CD4-positive, alpha-beta T cell treated with Interleukin-6 at 100 ng/mL for 8 hours (primary cell): ENCODE measurements at places on chromosomes 3 and 15.

- DNase-seq, result no peak
These were observed 63.1 kb downstream of the PRKAR2A start for GRCh38 chr3:48784426-48785120.

DNA sequence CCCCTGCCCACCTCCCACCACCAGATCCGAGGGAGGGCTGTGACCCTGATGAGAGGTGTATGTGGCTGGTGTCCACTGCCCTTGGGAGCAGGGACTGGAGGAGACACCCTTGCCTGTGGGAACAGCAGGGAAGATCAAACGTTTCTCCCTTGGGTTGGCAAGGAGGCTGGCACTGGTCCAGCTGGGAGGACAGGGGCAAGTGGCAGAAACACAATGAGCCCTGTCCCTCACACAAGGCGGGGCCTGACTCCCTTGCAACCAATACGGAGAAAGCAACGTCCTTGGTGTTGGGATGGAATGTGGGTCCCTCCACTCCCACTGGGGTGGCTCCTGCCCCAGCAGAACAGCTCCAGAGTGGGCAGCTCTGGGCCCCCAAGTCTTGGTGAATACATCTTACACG is 5.2 kb downstream of the HYAL2 start:
- DNase-seq, result no peak

- no peak for DNase-seq
These were observed 179.8 kb downstream of the CLSTN2 start for GRCh38 chr3:140114789-140115080.

DNA sequence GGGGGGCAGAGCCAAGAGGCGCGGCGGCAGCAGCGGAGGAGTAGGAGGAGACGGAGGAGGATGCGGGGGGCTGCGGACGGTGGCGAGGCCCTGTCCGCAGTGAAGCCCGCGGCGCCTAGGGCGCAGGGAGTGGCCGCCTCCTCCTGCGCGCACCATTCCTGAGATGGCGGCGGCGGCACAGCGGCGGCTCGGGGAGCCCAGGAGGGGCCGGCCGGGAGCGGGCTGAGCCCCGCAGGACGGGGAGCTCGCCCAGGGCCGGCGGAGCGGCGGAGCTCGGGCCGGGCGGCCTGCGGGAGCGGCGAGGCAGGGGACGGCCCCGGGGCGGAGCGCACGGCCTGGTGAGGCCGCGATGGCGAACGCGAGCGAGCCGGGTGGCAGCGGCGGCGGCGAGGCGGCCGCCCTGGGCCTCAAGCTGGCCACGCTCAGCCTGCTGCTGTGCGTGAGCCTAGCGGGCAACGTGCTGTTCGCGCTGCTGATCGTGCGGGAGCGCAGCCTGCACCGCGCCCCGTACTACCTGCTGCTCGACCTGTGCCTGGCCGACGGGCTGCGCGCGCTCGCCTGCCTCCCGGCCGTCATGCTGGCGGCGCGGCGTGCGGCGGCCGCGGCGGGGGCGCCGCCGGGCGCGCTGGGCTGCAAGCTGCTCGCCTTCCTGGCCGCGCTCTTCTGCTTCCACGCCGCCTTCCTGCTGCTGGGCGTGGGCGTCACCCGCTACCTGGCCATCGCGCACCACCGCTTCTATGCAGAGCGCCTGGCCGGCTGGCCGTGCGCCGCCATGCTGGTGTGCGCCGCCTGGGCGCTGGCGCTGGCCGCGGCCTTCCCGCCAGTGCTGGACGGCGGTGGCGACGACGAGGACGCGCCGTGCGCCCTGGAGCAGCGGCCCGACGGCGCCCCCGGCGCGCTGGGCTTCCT is at the start of gene GPR27:
Gene GPR27 (plus strand): TSS at position 155 of the 909 bp plus-strand sequence. CDS start 195 bp downstream, at position 350.
- no peak for DNase-seq

- peak; percentile 24 for DNase-seq
These were observed 654 bp downstream of the RUBCN start for GRCh38 chr3:197736010-197736490.

GRCh38 chr3:172357850-172358754 is 90.2 kb downstream of the GHSR start:
- DNase-seq, result no peak

DNA sequence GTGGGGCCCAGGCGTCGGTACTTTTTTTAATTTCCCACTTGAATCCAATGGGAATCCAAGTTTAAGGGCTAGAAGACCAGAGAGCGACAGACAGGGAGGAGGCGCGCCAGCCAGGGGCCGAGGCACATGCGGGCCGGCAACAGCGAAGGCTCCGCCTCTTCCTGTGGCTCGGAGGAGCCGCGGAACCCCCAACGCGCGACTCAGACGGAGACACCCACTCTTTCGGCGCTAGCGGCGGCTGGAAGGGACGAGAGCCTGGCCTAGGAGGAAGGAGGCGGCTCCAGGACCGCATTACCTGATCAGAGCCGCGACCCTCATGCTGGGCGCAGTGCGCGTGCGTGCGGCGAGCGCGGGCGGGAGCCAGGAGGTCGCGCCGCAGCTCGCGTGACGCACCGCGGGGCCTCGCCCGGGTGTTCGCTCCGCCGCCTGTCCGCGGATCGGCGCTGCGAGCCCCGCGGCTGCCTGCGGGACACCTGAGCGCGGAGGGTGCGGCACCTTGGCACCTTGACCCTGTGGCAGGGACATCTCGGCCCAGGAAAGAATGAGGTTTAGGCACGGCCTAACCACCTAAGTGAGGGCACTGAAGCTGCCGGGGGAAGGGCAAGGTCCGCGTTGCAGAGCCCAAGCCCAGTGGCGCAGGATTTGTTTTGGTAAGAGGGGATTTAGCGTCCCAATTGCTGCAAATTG is at the start of gene DPH6:
Gene DPH6 (minus strand): TSS at position 342 of the 687 bp plus-strand sequence. CDS start 24 bp downstream, at position 318.
- DNase-seq, result peak; percentile 73

DNA sequence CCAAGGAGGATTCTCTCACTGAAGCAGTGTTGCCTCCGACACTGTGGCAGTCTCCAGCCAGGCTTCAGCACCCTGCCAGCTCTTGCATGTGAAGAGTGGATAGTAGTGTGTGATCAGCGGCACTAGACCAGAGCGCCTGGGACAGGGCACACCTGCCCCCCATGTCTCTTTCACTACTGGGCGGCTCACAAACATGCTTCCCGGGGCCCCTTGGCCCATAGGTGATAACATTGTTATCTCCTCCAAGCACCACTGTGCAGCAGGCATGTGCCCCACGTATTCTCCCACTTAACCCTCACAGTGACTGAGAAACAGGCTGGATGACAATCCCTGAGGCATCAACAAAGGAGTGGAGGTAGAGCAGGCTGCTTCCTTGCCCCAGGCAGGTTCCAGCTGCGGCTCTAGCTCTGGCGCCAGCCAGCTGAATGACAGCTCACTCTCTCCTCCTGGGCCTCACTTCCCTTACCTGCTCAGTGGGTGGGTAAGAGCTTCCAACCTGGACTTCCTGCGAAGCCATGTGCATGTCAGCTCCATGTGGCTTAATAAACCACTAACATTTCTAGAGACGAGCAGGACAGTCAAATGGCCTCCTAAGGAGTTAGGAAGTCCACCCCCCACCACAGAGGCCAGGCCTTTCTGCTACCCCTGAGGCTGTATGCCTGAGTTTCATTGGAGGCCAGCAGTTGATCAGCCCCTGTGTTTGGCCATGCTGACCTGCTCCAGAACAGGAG is 37.8 kb downstream of the KLF13 start:
- DNase-seq, result no peak

- DNase-seq, result no peak
These were observed 521.4 kb downstream of the ZNF385D start for GRCh38 chr3:21229426-21230135.

DNA sequence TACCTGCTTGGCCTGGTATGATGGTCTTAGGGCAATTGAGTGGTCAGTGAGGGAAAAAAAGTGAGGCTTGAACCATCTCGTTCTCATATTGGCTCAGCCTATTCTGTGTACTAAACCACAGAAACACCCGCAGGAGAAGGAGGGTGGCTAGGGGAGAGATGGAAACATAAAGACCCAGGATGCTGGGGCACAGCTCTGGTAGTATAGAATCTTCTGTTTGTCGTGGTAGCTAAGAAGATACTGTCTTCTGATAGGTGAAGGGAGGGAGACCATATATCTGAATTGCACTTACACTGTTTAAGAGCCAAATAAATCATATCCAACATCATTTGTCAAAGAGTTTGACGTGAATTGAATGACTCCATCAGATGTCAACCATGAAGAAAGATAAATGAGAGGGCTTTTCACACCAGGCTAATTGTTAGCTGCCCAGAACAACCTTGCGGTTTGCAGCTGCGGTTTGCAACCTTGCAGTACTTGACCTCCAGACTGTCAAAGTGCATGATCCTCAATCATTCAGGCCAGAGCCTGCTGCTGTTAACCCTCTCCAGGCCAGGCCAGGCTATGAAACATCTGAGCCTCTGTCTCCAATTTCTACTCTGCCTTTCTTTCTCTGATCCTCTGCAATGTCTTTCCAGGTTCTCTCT is 40.9 kb upstream of the PIK3R4 start:
- DNase-seq, result no peak

DNA sequence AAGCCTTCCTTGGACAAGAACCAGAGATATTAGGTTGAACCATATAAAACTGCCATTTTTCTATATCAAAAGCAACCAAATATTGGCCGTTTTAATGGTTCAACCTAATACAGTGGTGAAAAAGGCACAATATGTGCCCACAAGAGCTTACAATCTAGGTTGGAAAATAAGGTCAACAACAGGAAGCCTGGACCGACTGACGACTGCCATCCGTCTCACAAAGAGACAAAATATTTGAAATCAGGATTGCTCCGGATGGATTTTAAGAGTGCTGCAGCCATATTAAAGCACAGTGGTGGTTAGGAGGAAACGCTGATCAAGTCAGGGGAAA is 1.4 kb downstream of the AHSG start:
- DNase-seq, result no peak

- DNase-seq, result no peak
These were observed 133.3 kb downstream of the EPHB1 start for GRCh38 chr3:134928392-134928791.

DNA sequence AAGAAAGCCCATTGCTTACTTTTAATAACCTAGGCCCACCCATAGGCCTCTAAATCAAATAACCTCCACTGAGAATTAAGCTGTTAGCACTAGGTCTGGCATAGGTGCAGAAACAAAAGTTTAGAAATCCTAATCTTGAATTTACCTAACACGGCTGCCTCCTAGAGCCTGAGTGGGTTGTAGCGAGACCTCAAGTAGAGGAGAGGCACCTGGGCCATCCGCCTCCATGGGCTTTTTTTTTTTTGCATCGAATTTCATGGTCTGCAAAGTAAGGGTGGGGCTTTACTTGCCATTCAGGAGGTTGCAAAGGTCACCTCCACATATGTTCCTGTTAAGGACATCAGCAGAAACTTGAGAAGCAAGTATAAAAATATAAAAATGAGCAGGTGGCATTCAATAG is 6.6 kb upstream of the TPM1 start:
- no peak for DNase-seq

DNA sequence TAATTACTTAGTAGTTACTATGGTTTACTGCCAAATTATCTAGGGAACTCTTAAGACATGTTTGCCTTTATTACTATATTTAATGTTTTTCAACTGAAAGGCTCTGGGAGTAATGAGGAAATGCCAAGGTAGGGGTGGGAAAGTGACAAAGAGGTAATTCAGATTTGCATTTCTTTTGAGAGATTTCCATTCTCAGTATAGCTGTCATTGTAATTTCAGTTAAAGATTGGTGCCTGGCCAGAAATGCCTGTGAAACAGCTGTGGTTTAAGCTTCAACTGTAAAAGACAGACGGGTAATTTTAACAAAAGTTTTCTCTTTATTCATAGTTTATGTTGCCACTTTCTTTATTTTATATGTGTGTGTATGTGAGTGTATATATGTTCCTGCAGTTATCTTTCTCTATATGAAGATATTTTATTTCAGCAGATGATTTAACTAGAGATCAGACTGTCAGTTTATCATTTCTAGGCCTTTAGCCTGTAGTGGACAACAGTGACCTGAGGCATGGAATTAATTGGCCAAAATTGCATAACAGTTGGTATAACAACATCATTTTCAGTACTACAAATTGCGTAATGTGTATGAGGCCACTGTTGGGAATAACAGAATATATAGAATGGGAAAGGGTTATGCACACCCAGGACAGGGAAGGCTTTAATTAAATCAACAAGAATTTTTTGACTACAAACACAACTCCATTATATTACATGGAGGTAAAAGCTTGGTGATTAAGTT is 119.0 kb downstream of the BBX start:
- DNase-seq, result no peak

DNA sequence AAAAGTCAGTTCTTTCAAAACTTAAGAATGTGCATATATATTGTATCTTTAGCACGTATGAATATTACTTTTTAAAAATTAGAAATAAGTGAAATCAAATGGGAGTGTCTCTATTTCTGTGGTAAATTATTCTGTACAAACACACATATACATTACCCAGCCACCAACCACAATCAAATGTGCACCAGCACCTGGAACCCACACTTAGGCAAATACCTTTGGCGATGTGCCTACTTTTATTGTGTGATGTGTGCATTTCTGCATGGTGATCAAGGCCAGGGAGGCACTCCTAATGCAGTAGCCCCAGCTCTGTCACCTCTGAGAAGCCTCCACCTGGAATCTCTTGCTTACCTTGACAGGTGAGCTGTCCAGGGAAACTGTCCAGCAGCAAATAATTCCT is 76.9 kb downstream of the PIK3R4 start:
- no peak for DNase-seq

DNA sequence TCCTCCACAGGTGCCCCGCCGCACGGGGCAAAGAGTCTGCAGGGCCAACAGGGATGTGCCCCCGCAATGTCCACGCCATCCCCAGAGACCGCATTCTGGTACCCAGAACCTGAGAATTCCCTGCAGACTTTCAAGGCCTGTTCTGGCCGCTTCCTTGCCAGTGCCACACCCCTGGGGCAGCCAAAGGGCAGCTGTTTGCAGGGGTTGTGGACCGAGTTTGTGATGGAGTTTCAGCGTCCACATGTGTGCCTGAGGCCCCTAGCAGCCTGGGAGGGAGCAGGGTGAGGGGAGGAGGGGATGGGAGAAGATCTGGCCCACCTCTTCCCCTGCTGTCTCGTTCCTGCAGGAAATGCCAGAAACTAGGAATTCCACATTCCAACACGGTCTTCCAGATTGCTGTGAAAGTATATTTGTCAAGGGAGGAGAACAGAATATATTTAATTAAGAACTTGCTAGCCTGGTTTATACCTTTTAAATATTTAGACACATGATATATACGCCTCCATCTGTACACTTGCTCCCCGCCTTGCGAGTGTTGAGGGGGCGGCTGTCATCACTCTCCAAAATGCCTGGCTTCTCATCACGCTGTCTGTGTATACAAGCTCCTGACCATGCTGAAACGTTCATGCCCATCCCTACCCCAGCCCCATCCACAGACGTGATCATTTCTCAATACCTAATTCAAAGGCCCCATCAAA is 31.1 kb upstream of the RASA2 start:
- no peak for DNase-seq

- DNase-seq, result no peak
These were observed 246.1 kb downstream of the TBL1XR1 start for GRCh38 chr3:176951144-176951543.
